Stimulated activated CD8-positive, alpha-beta memory T cell treated with anti-CD3 and anti-CD28 coated beads, Interleukin-2, amount 100 ng/mL, for 1 hour (primary cell): ENCODE measurements at places on chromosomes 11 and 22.

DNA sequence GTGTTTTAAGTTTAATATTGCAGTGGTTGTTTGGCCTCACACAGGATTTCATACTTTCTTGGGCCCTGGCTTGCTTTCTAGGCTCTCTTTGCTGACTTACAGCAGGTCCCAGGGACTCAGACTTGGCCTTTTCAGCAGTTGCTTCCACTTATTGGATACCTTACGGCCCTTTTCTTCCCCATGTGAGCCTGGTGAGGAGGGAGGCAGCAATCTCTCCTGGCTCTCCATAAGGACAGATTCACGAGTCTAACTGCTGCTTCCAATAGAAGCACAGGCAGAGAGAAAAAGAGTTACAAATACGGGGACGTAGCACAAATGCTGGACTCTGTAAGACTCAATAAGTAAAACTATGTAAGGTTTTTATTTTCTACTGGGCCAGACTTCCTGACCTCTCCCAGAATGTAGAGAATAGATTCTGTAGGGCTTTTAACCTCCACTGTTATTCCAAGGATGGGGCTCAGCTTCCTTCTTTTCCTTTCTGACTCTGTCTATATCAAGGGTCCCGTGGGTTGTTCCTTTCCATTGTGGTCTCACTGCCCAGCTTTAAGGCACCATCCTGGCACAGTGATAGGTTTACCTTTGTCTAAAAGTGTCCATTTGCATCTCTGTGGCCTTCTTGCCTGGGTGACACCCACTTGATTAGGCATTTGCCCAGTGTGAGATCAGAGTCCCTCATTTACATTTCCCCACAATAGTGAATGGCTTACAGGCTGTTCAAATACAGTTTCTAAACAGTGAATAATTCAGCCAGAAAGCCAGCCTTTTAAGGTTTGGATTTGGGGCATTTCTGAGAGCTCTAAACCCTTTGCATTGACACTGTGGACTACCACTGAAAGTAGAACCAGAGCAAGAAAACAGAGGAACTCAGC is 92.8 kb downstream of the RASSF10 start:
- no peak for DNase-seq

DNA sequence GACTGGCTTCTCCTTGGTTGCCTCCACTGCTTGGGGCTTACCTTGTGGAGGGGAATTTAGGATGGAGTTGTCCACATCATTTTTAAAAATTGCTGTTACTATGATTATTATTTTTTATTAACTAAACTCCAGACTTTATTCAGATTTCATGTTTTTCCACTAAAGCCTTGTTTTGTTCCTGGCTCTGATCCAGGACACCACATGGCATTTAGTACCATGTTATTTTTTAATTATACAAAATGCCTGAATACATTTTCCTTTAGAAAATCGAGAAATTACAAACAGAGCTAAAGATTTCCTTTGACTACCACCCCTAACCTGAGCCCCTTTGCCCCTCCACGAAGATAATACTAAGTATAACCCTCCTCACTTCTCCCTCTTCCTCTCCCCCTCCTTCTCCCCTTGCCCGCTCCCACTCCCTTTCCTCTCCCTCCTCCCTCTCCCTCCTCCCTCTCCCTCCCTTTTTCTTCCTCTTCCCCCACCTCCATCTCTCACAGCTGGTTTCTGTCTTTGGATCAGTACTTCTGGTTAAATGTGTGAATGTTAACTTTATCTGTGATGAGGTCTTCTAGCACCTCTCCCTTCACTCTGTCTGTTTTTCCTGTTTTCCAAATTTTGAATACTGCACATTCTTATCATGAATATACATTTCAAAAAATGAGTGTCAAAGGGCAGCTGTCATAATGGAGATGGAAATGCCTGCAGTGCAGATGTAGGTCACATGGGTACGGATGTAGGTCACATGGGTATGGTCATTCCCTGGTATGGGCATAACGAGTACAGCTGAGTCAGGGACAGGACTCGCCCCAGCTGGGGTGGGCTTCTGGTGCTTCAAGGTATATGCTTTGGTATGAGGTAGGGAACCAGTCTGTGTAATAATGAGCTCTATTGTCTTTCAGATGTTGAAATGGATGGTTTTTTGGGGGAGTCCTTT is 54.4 kb upstream of the OR4B1 start:
- DNase-seq, result no peak

DNA sequence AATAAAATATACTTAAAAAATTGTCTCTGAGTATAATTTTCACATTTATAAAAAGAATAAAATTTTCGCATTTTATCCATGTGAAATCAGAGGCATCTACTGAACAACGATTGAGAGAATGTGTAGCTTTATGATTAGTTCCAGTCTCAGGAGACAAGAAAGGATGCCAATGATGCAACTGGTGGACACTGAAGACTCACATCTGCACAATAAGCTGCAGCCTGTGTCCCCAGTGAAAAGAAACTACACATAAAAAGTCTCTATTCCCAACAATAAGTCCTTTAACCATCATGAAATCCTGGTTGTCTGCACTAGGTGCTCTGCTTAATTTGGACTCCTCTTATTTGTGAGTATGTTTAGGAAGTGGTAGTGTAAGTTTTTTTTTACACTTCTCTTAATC is 22.0 kb downstream of the OR5AS1 start:
- no peak for DNase-seq

DNA sequence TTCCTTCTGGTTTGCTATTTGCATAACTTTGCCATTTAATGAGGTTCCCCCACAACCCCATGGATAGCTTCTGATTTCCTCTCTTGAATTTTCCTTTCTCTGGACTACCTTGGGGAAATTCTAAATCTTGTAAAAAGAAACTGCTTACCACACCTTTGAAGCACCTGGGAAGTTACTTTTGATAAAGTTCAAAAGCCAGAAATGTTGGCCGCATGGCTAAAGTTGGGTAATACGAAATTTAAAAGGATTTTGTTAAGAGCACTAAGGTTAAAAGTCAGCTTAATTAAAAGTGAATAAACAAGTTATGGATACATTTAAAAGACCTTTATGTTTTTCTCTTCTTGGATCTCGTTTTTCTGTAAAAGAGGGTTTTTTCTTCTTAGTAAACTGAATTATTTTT is 5.5 kb downstream of the CASP4 start:
- DNase-seq, result no peak

GRCh38 chr11:64804346-64805210 is 1.6 kb upstream of the MAP4K2 start:
- DNase-seq, result no peak

GRCh38 chr11:11391796-11392463 is 38.9 kb upstream of the CSNK2A3 start:
- no peak for DNase-seq

GRCh38 chr11:16912692-16913111 is 101.5 kb downstream of the PLEKHA7 start:
- no peak for DNase-seq

- DNase-seq, result no peak
Measured at GRCh38 chr11:36257351-36257750, 31.9 kb downstream of the COMMD9 start.

GRCh38 chr11:11217929-11218628 is 135.0 kb downstream of the CSNK2A3 start:
- no peak for DNase-seq

- DNase-seq, result no peak
Measured at GRCh38 chr11:72179804-72180396, 12.0 kb upstream of the FOLR1 start.

- DNase-seq, result no peak
Measured at GRCh38 chr22:19896665-19897355, 42.1 kb upstream of the GNB1L start.
